ENCODE measurements at places on chromosomes 5 and 9. TPM values are rescaled to one million over a fixed set of nuclear protein-coding genes. Genes with fewer than 3 reads are reported as not detected.

GCNT4 gene
- total RNA-seq = 2.5 TPM

DNA sequence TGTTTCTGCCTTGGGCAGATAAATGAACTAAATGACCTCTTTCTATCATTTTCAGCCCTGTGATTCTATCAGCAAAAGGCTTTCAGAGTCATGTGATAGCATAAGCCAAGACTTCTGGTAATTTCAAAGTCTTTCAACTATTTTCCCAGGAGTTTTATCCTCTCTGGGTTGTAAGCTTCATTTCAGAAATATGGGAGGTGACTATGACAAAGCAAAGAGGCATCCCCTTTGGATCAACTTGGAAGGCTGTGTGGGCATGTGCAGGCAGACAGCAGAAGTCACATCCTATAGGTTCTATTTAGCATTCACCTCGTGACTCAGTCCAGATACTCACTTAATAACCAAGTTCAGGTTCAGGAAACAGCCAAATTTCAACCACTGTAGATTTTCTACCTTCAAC is 149.0 kb upstream of the FST start:
- DNase-seq = peak; percentile 74

DNA sequence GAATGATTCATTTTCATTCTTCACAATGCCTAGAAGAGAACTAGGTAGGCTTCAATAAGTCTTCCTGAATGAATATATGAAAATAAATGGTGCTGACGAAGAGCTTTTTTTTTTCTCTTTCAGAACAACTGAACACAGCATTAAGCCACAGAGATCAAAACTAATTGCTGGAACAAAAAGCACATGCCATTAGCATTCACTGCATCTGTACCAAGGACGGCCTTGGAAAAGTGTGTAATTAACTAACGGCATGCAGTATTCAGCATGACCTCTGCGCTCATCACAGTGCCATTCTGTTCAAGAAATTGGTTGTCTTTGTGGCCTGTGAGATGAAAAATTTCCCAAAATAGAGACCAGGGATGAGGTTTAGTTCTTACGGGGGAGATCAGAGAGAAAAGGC is 99.3 kb downstream of the NUDT12 start:
- no peak for DNase-seq

DNA sequence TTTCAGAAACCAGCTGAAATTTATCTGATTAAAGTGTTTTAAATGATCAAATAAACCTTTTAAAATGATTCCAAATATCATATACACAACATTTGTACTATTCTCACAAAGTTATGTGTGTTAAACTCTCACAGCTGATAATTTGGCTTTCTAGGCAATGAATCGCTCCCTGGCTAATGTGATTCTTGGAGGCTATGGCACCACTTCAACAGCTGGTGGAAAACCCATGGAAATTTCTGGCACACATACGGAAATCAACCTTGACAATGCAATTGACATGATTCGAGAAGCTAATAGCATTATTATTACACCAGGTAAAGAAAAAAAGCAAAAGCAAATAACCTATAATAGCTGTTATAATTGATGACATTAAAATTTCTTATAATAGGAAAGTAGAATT is 72.4 kb downstream of the NNT start:
- no peak for DNase-seq

DNA sequence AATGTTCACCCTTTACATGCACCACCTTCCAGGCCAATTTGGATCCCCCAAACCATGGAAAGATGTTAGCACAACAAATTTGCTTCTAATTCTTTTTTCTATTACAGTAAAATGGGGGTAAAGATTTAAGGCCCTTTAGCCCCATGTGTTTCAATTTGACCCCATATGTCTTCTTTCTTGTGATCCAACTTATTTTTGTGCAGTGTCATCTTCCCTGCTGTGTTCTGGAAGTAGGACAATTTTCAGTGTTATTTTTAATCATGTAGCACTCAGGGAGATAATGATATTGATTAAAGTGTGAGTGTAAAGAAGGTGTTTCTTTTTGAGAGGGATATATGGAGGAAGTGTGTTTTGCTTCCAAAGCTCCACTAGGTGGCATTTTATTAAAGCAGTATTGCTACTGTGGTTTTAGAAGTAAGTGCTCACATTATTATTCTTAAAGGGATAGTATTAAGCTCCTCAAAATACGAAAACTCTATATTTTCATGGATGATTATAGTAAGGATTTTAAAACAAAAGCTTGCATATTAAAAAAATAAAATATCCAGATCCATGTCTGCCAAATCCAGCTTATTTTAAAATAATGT is 118.7 kb upstream of the ATP10B start:
- no peak for DNase-seq

- DNase-seq = no peak
Measured at GRCh38 chr5:115749016-115749415, 67.4 kb downstream of the CDO1 start.

DNA sequence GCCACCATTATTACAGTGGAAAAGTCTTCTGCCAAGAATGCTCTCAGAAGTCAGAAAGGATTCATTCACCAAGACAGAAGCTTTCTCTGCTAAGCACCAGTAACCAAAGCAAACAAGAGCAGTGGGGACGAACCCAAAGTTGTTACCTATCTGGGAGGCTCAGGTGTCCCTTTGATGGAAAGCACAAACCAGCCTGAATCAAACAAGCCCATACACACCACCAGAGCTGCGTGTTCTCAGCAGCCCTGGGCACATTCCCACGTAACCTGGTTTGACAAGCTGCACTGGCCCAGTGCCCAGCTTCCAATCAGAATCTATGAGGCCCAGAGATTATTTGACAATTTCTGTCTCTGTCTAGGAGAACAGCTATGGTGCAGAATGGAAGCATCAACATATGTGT is 252.6 kb downstream of the ACTL7B start:
- no peak for DNase-seq

GRCh38 chr9:122107291-122107805 is 14.2 kb upstream of the TTLL11 start:
- DNase-seq = no peak

GRCh38 chr5:124847907-124848306 is 101.5 kb upstream of the ZNF608 start:
- no peak for DNase-seq

GRCh38 chr9:73617586-73617985 is 465.9 kb downstream of the ANXA1 start:
- DNase-seq = no peak

DNA sequence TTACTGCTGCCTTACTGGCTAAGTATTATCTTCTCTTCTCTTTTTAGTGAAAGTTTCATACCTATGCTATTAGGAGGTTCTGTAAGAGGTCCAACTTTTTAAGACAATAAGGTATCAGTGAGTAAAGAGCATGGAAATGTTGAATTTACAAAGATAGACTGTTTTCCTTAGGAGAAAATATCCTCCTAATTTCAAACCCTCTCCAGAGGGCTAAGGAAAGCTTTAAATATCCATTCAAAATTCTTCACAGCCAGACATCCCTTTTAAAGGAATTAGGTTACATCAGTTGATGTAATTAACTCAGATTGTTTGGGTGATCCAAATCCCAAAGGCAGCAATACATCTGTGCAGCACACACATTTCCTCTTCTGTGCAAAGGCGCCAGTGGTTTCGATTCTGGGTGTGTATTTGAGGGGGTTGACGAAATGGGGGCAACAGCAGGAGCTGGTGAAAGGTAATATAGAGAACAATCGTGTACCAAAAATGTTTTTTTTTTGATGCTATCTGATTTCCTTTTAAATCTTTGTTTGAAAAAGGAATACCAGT is 273.8 kb upstream of the RPS23 start:
- DNase-seq = no peak

DNA sequence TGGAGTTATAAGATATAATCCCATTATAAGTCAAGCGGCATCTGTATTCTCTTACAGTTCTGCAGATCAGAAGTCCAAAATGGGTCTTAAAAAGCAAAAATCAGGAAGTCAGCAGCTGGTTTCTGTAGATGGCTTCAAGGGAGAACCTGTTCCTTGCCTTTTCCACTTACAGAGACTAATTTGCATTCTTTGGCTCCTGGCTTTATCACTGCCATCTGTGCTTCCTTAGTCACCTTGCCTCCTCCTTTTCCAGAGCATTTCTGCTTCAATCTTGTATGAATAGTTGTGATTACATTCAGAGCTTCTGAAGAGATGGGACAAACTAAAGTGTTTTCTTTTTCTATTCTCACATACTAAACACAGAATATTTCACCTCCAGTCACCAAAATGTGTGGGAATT is 647.3 kb upstream of the GRAMD2B start:
- DNase-seq = no peak

DNA sequence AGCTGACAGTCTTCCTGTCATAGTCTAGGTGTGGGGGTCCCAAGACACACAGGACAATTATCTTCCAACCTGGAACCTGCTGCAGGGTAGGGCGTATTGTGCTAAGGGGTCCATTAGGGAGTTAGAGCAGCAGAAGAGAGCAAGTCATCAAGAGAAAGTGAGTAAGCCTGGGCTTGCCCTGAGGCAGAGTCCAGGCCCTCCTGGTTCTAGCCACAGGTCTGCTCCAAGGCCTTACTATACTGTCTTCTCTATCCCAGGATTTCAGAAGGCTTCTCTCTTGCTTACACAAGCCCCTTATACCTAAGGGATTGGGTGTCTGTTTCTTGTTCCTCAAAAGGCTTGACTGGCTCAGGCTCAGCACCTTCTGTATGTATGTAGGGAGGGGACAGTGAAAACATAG is 7.7 kb downstream of the P4HA2 start:
- DNase-seq = no peak

Measured in fibroblast of the aortic adventitia (primary cell).